ENCODE measurements at places on chromosomes 7 and 10.

DNA sequence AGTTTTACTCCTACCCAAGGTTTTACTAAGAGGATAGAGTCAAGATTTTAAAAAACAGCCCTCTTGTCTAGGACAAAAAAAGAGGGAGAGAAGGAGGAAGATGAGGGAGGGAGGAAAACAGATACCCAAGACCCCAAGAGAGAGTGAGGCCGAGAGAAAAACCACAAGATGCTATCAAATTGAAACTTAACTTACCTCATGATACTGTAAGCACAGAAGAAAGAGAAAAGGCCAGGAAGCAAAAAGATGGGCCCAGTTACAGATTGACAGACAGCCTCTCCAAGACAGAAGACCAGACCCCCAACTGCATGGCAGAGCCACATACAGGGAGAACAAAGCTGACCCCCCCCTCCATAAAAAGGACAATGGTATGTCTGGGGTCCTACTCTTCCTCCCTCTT is 11.4 kb downstream of the SEC31B start:
- DNase-seq: no peak

GRCh38 chr10:127299956-127300689 is 103.7 kb upstream of the INSYN2A start:
- DNase-seq: no peak

- peak; percentile 70 for DNase-seq
These were observed 21.3 kb downstream of the CALML3 start for GRCh38 chr10:5545778-5546710.

DNA sequence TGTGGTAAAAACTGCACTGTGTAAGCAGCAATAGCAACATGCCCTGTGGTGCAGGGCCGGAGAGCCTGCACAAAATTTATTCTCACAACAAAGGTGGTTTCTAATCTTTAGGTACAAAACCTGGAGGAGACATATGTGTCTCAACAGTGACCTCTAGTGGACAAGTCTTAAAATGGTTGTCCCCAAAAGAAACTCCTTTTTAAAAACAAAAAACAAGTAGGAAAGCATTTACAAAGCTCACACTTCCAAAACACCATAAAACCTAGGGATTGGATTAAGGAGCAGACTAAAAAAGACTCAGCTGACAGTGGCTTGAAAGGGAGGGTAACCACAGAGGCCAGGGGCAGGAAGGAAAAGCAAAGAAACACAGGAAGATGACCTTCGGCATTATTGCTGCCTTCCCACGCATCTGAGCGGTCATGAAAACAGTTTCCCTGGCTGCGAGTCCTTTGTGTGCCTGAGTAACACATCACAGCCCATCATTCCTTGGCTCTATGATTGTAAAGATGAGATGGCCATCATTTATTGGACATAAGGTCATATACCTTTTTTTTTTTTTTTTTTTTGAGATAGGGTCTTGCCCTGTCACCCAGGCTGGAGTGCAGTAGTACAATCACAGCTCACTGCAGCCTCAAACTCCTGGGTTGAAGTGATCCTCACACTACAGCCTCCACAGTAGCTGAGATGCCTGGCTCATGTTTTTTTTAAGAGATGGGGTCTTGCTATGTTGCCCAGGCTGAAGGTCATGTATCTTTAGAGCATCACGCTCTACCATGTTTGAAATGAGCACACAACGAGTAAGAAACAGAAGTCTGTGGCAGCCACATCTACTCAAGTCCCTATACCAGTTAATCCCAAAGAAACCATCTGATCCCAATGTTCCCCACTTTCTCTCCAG is 39.5 kb downstream of the RSU1 start:
- peak; percentile 27 for DNase-seq

- no peak for DNase-seq
These were observed 146.8 kb downstream of the CALN1 start for GRCh38 chr7:72265071-72265904.

- peak; percentile 80 for DNase-seq
These were observed 48.5 kb upstream of the OSBPL3 start for GRCh38 chr7:25028370-25029021.

- no peak for DNase-seq
These were observed 47.3 kb downstream of the FRMPD2 start for GRCh38 chr10:48227213-48227612.

DNA sequence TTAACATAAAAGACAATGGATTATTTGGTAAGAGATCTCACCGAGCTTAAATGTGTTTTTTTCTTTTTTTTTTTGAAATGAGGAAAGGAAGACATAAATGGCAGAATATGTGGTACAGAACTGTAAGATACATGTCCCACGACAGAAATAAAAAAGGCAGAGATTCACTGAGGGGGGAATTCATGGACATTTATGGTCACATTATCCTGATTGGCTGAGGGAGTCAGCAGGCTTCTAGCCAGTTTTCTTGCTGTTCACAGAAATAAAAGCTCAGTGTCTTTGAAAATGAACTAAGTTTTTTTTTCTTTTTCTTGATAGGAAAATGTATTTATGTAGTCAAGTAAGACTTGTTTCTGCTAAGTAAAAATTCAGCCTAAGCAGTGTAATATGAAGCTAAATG is 8.2 kb upstream of the FAS start:
- DNase-seq: no peak

GRCh38 chr7:42105554-42106358 is 131.3 kb downstream of the GLI3 start:
- no peak for DNase-seq

GRCh38 chr7:102208826-102209225 is 77.8 kb upstream of the SH2B2 start:
- DNase-seq: no peak

DNA sequence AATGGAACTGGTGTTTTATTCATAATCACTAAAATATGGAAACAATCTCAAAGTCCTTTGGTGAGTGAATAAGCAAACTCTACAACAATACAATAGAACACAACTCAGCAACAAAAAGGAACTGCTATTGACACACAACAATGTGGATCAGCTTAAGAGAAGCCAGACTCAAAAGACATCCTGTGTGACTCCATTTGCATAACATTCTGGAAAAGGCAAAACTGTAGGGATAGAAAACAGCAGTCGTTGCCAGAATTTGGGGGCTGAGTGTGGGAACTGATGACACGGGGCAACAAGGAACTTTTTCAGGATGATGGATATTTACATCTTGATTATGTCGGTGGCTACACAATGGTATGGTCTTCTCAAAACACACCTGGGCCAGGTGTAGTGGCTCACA is 32.4 kb upstream of the SVIL start:
- DNase-seq: no peak

GRCh38 chr7:123244768-123245167 is 45.0 kb upstream of the SLC13A1 start:
- no peak for DNase-seq

DNA sequence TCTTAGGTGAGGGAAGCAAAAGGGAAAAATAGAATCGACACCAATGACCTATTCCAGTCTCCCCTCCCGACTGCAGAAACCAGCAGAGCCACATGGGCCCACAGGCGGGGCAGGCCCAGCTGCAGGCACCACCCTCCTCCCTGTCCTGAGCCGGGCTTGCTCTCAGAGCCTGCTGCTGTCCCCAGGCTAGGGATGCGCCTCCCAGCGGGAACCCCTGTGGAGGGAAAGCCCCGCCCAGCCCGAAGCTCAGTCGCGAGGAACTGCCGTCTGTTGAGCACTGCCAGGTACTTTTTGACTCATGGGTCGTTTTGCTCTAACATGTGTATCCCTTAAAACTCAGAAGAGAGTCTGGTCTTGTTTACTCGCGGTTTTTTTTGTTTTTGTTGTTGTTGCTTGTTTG is 124.5 kb upstream of the RET start:
- DNase-seq: no peak

DNA sequence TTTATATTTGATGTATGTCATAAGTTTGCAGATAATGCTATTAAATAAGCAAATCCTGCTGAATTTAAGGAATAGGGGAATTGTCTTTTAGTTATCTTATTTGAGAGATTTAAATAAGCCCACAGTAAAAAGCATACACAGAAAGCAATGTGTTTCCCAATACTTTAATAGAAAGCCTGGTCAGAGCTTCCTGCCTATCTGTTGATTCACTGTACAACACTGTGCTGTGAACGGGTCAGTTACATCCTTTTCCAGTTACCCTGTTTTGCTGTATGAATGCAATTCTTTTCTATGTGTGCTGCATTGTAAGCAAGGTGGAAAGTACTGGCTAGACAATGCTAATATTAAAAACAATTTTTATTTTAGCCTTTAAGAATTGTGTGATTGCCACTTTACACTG is 81.2 kb downstream of the ANKRD7 start:
- DNase-seq: no peak

DNA sequence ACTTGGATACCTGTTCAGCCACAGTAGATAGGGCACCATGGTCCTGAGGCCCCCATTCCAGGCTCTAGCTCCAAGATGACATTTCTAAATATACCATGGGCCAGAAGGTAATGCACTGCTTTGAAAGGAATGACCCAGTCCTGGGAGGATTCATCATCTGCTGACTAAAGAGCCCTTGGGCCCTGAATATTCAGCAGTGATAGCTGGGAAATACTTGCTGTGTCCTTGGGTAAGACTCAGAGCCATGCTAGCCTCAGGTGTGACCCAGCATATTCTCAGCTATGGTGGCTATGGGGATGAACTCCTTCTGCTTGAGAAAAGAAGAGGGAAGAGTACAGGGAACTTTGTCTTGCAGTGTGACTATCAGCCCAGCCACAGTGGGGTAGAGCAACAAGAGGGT is 21.3 kb upstream of the AGR2 start:
- no peak for DNase-seq

GRCh38 chr10:89332123-89332633 is 4.4 kb downstream of the IFIT3 start:
- DNase-seq: peak; percentile 43

DNA sequence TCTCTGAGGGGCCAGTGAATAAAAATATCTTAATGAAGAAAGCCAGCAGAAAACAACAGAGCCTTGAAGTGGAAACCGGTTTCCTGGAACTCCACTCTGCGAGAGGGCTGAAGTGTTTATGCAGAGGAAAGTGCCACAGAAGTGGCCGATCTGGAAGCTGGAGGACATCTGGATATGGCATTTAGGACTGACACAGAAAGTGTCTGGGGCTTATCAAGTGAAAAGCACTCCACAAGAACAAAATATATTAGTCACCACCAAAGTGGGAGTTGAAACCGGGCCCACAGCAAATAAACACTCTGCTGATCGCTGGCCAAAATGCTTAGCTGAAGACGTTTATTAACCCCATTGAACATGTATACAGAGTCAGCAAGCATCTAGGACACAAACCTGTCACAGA is 7.8 kb downstream of the NOD1 start:
- peak; percentile 60 for DNase-seq

GRCh38 chr7:113796557-113796956 is 122.3 kb downstream of the PPP1R3A start:
- DNase-seq: peak; percentile 85

- DNase-seq: no peak
These were observed 2.0 kb upstream of the TBXAS1 start for GRCh38 chr7:139827042-139827441.

GRCh38 chr7:2202901-2203765 is 29.6 kb downstream of the MAD1L1 start:
- no peak for DNase-seq

DNA sequence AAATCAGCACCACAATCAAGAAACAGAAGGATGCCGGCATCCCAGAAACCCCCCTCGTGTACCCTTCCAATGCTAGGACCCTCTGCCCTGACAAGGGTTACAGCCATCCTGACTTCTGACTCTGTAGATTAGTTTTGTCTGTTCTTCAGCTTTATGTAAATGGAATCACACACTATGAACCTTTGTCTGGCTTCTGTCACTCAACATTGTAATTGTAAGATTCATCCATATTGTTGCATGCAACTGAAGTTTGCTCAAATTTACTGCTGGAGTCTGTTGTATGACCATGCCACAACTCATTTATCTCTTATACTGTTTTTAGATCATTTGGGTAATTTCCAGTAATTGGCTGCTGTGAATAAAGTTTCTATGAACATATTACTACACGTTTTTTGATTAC is 8.4 kb downstream of the IKZF5 start:
- no peak for DNase-seq

All from non-pigmented ciliary epithelial cell (primary cell).